ENCODE measurements at places on chromosomes 6 and 20.

DNA sequence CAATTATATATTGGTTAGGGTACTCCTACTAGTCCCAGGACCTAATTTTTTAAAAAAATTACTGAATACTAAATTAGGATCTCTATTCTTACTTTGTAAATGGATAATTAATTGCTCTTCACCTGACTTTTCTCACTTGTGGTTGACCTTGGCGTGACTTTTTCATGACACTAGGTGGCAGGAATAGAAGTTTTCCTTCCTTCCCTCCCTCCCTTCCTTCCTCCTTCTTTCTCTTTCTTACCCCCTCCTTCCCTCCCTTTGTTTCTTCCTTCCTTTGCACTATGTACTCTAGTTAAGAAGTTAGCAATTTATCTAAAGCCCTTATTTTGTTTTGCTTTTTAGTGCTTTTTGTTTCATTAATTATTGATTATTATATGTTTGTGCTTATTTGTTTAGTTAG, 20.4 kb upstream of the HBS1L start:
- DNase-seq, result no peak

DNA sequence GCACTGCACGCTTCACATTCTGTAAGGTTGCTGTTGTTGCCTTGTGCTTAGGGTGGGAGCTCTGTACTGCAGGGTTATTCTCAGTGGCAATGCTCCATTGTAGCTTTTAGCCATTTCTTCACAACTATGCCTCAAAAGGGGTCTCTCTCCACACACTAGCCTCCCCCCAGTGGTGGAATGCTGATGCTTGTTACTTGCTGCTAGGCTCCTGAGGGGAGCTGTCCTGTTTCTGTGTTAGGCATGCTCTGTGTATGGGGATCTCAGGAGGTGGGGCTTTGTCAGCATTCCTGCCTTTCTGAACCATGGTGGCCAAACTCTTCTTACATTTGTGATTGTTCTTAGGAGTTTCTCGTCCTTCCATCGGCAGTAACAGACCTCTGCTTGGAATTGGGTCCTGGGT, 18.8 kb downstream of the TMEM170B start:
- no peak for DNase-seq

DNA sequence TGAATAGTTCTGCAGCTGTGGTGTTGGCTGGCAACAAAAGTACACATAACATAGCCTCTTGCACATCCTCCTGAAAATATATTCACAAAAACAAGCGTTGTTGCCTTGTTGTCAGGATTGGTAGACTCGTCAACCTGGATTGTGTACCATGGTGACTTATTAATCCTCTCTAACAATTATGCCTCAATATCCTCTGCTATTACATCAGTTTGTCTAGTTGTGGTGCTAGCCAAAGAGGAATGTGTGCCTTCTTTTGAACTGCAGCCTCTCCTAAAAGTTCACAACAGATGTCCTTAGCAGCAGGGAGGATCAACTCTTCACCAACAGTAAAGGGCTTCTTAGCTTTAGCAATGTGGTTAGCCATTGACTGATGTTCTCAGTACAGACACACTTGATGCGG, 3.6 kb upstream of the SF3B5 start:
- DNase-seq, result no peak

DNA sequence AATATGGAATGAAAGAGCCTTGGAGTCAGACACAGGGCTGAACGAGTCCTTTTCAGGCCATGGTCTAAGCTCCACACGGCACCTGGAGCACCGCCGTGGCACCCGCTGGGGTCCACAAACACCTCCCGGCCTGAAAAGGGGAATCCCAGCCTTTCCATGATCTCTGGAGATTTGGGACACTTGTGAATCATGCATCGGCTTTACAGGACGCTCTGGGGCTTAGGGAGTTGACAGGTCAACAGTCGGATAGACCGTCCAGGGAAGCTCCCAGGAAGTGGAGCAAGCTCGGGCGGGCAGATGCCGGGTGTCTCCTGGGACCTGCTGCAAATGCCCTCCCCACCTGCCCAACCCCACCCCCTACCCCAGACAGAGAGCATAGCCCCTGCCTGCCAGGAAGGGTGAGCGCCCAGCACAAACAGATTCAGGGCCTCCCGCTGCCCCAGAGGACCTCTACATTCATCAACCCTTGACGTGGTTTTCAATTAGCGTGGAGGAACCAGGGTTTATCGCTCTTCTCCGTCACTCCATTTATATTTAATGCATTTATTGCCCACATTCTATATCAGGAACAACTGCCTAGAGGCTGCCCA, 53.6 kb downstream of the YTHDF1 start:
- no peak for DNase-seq

DNA sequence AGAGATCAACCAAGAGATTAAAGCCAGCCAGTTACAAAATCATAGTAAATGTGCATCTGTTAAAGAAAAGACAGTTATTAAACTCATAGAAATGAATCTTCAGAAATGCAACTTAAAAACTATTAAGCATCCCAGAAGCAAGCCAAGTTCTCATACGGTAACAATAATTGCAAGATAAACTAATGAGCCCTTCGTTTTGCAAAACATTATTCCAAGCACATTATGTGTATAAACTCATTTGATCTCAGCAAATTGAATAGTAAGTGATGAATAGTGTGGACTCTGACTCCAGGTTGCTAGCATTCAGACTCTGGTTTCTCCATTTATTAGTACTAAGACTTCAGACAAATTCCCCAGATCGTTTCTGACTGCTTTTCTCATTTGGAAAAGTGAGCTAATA, 85.2 kb downstream of the SNAP25 start:
- no peak for DNase-seq

GRCh38 chr6:34664256-34664971, 32.2 kb downstream of the ILRUN start:
- no peak for DNase-seq
